ENCODE measurements at places on chromosomes 4 and X.

GRCh38 chr4:15333692-15334633, 93.9 kb upstream of the C1QTNF7 start:
- no peak for DNase-seq

DNA sequence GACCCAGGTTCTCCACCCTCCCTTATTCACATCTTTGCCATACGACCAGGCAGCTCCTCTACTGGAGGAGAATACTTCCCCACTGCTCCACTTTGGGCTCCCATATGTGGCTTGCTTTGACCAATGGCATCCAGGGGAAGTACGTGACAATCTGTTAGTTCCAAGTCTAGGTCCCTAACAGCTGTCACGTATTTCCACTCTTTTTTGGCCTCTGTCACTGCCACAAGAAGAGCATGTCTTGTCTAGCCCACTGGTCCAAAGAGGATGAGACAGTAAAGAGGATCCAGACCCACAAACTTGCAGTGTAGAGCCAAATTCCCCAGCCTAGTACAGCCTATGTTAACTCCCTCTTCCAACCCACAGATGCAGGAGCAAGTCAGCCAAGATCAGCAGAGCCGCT, 49.7 kb upstream of the GATB start:
- DNase-seq = no peak

- DNase-seq = no peak
Observed at GRCh38 chr4:54852054-54852453, 194.3 kb downstream of the KIT start.

DNA sequence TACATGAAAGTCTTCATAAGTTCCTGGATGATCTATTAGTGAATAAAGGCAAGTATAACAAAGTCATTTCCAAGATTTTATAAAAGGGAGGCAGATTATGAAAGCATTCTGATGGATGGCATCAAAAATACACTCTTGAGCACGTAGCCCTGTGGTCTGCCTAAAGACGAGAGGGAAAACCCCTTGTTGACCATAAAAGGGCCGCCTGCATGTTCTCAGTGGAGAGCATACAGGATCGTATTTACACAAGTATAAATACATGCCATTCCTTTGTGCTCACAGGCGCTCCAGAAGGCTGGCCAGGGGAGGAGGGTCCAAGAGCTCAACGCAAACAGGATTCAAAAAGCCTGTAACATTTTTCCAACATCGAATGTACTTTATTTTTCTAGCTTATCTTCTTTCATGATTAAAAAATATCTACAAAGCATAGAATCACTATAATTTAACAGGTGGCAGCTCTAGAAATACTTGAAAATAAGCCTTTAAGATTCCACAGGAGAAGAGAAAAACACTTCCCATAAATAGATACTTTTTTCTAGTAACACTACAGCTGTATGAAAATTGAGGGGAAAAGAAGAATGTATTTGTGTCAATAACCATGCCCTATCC, 29.6 kb downstream of the PDGFC start:
- no peak for DNase-seq

DNA sequence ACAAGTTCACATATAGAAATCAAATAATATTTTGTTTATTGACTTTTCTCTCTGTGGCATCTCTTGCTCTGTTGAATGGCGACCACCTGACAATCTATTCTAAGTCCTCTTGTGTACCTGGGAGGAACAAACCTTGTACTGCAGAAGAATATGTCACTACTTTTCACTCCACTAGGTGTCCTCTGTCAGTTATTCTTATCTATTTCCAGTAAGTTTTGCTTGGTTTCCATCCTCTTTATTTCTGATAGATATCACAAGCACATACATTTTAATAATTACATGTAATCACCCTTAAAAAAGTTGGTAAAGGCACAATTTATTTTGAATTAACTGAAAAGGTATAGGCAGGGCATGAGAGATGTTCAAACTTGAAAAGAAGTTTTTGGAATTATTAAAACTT, 238.4 kb downstream of the SNCA start:
- DNase-seq = no peak

DNA sequence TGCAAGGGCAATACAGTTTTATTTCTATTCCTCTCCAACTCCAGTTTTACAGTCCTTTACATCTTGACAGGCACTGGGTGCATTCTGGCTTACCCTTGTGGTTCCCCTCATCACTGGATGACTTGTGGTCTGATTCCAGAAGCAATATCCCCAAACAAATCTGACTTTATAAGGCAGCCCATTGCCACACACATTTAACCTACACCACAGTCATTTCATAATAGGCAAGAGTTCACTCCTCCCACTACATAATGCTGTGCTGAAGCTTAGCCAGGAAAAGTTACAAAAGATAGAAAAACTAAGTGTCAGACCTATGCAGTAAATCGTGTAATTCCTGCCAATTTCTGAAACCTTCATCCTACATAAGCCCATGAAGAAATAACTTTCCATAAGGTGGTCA, 82.9 kb upstream of the MID1IP1 start:
- no peak for DNase-seq

GRCh38 chr4:79964400-79965211, 108.4 kb downstream of the ANTXR2 start:
- peak; percentile 6 for DNase-seq

DNA sequence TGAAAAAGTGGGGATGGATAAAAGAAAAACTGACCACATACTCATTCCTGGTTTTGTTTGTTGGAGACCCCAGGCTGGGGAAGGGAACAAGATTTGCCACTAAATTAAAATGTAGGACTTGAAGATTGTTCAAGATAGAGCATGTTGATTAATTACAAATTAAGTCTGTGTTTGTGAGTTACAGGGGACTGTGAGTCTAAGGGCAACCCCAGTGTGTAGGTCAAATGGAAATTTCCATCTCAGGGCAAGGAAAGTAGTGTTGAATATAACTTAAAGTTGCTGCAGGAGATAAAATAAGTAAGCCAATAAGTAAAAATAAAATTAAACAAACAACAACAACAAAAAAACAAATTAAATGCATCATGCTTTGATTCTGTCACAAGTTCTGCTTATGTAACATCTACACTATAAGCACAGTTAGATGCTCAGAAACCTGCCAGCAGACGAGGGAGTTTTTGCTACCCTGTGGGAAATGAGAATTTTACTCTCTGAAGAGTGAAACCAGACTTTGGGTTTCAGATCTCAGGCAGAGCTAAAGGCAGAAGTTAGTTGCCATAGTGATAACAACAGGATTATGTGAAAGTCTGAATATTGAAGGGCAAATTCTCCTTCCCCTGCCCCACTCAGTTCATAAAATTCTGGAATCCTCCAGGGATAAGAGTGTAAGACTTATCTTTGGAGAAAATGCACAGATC, 352.3 kb downstream of the GRXCR1 start:
- DNase-seq = no peak

DNA sequence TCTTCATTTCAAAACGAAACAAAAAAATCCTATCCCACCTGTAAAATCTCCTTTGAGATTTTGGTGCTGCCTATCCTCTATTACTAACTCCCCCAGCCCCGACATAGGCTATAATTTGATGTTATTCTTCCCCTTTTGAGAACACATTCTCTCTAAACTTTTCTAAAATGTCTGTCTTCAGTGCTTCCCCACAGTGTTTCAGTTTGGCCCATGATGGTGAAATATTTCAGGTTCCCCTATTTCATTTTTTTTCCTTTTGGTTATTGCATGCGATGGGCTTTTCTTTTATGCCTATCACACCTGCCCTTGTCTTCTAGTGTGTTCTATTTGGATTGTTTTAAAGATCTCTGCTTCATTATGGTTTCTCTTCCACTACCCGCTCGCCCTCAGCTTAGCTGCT, 14.7 kb downstream of the BCORL1 start:
- DNase-seq = no peak

DNA sequence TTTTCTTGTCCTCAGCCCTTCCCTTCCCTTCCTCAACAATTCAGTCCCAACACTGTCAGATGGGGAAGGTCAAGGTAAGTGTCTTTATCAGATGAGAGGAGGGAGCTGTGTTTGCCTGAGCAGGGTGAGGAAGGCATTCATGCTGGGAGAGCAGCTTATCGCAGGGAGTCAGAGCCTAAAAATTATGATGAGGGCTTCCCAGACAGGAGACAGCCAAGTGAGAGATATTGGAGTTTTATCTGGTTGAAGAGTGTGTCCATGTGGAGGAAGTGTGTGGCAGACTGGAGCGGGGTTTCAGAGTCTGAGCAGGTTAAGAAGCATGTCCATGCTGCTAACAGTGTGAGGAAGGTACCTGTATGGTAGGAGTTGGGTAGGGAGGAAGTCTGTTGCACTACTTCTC, 18.4 kb downstream of the BEX4 start:
- no peak for DNase-seq

DNA sequence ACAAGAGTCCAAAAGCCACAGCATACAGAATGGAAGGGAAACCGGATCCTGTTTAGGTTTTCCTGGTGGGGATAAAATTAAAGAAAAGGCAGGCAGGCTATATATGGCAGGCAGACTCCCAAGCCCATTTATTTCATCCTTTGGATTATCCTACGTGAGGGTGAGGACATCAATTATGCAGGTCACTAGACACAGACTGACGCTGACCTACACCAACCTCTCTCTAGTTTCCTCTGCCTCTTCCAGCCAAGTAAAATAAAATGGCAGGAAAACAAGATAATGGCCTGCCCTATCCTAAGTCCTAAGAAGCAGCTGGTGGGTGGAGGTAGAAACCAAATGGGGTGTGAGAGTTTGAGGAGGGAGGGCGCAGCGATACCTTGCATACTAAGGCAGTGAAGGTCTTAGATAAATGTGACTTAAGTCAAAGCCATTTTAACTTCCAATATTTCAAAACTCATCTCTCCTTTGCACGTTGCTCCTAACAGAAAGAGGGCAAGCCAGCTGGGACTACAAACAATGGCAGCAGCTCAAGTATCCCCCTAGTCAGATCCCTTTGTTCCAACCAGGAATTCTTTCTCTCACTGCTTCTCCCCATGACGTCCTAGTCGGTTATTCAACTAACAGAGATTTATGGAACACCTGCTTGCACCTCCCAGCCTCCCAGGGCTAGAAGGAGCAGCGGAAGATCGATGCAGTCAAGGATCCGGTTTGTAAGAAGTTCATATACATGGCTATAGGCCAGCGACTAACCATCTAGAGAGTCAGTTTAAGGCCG, 72.8 kb downstream of the IRF2 start:
- DNase-seq = no peak

Data from substantia nigra (tissue), 51 donors.